Stimulated activated CD4-positive, alpha-beta T cell treated with anti-CD3 and anti-CD28 coated beads, Interleukin-1b, Interleukin-23, amount 100 ng/mL, for 1 hour (primary cell): ENCODE measurements at places on chromosomes 11 and 22.

DNA sequence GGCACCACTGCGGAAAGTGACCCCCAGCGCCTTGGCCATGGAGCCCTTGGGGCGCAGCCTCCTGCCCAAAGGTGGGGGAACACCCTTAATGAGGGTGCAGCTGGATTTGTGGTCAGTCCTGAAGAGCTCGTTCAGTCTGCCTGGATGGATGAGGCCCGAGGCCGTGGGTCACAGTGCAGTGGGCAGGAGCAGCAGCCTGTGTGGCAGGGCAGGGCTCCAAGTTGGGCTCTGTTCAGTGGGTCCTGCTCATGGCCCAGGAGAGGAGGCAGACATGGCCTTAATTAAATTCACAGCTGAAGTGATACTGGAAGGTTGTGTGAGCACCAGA, 33.3 kb downstream of the FAM83F start:
- no peak for DNase-seq

DNA sequence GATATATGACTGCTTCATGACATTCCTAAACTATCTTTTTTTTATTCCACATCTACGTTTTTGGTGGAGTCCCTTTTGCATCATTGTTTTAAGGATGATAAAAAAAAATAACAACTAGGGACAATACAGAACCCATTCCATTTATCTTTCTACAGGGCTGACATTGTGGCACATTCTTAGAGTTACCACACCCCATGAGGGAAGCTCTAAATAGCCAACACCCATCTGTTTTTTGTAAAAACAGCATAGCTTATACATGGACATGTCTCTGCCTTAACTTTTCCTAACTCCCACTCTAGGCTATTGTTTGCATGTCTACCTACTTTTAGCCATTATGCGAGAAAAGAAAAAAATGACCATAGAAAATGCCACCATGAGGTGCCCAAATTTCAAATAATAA, 13.2 kb downstream of the MS4A1 start:
- DNase-seq = no peak

- no peak for DNase-seq
Measured at GRCh38 chr11:85867751-85868150, 12.6 kb downstream of the CCDC83 start.

- DNase-seq = no peak
Measured at GRCh38 chr11:115344846-115345245, 159.4 kb downstream of the CADM1 start.

DNA sequence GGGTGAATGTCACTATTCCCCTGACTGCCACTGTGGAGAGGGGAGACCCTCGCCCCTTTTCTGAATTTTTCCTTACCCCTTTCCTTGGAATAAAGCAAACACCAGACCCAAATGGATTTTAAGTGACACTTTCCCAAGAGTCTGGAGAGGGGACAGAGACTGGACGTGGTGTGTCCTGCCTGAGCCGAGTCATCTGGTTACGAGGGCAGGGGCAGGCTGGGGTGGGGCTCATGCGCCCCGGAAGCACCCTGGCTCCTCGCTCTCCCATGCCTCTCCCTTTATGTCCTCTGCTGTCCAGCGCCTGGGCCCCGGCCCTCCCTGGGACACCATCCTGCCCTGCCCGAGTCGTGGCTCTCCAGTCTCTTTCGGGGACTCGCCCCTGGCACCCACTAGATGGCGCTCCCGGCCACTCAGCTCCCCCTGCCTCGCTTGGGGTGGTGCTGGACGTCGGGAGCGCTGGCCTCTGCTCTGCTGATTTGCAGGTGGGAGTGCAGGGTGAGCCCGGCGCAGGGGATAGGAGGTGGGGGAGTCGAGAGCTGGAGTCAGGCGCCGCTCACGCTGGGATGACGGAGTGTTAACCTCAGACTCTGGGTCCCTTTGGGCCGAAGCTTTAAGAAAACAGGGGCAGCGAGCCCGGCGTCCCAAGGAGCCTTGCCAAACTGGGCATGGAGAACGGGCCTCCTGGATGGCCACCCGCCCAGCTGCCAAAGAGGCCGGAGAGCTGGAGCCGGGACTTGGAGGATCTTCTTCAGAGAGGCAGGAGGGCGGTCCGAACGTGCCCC, 89.8 kb downstream of the RPS6KA4 start:
- peak; percentile 21 for DNase-seq

DNA sequence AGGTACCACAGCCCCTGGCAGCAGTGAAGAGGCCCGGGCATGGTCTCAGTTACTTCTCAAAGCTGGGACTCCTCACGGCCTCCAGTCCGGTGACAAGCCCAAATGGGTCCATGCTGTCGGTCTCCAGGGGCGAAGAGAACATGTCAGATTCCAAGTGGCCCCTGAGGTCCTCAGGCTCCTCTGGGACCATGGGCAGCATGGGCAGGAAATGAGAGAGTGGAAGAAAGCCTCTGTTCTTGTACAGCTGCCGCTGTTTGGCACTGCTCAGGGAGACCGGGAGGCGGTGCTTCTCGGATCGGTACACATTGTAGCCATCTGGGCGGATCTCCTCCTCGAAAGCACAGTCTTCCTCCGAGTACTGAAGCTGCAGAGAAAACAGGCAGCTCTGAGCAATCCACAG, 4.6 kb downstream of the FGF19 start:
- DNase-seq = no peak

GRCh38 chr11:123778511-123778910, 24.2 kb upstream of the OR6X1 start:
- no peak for DNase-seq

DNA sequence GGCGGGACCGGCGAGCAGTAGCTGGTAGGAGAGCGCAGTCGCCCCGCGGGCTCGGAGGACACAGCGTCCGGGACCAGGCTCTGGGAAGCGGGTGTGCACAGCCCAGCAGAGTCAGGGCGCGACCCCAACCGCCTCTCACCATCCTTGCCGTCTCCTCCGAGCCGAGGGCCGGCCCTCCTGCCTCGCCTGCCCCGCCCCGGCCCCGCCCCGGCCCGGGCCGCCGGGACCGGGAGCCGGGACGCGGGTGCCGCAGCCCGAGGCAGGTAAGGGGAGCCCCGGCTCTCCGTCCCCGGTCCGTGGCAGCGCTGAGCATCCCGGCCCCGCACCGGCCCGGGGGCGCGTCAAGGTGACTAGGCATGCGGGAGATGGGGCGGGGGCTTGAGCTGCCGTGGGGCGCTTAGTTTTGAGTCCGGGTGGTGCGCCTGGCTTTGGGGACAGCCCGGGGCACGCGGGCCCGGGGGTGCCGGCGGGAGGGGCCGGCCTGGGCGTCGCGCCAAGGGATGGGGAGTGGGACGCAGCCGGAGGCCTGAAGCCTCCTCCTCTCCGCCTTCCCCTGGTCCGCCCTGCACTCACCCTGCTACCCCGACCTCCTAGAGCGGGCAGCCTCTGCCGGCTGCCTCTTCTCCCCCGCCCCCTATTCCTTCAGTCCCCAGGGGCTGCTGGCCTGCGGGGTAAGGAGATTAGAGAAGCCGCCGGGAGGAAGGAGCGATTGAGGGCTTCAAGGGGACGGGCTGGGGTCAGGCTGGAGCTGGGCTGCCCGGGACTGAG, at the start of gene ABCG4:
Gene ABCG4, plus strand, starts transcription at position 35 of the 768 bp plus-strand sequence. CDS start 914 bp downstream, outside the sequence.
- DNase-seq = no peak

DNA sequence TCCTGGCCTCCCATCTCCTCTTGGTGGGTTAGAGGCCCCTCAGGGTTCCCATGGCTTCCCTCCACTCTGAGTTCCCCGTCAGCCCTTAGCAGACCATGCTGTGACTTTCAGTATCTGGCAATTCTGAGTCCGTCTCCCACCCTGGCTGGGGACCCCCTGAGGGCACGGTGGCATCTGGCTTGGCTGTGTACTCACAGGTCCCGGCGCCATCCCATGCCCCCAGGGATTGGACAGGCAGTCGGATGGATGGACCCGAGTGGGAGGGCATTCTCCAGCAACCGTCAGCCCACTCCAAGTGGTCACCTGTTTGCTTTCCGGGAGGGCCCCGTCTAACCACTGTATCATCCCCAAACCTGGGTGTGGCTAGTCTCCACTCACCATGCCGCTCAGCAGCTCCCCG, 24.0 kb upstream of the ABCC8 start:
- DNase-seq = no peak

DNA sequence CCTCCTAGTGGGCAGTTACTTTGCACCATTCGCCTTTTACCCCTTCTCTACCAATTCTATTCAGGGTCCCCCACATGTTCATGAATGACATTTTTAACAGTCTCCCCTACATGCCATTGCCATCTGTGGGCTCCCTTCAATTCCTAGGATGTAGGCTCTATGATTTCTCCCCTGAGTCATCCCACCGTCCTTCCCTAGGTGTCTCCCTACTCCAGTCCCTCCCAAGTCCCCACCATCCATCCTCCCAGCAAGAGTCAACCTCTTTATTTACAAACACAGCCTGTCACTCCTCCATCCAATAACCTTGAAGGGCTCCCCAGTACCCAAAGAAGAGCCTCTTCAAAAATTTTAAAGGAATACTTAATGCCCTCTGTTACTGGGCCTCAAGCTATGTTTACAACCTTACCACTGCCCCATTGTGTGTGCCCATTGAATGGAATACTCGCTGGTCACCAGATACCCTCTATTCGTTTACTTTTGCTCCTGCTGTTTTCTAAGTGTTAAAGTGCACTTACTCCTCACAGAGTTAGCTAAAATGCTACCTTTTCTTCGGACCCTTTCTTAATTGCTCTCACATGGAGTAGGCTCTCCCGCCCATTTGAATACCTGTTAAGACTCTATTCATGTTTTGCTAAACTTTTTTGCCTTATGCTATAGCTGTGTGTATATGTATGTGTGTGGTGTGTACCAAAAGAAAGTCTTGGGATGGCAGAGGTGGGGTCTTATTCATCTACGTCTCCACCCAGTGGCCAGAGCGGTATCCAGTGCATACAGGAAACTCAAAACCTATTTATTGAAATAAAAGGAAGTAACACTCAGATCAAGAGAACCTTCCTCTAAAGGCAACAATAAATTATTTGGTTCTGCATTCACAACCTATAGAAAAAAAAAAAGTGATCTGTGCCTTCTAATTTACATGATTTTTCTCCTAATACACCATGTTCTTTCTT, 235.8 kb upstream of the CCDC90B start:
- DNase-seq = no peak

GRCh38 chr11:117229411-117229810, 2.5 kb downstream of the PCSK7 start:
- DNase-seq = no peak

DNA sequence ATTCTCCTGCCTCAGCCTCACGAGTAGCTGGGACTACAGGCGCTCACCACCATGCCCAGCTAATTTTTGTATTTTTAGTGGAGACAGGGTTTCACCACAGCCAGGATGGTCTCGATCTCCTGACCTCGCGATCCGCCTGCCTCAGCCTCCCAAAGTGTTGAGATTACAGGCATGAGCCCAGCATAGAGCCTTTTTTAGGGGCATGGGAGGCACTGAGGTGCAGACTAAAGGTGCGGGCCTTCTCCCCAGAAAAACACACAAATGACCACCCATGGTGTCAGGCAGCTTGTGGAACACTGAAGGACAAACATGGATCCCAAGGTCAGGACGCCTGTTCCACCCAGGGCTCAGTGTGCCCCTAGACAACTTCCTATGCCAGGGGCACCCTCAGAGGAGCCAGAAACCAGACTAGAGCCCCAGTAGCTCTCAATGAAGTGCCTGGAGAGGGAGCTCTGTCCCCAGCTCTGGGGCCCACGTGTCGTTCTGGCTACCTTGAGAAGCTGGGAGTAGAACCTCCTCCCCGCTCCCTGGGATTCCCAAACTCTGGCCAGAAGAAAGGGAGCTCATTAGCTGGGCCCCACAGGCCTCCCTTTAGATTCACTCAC, 21.2 kb upstream of the CD5 start:
- DNase-seq = no peak

GRCh38 chr11:122093731-122094275, 22.2 kb downstream of the BLID start:
- DNase-seq = no peak

- no peak for DNase-seq
Measured at GRCh38 chr22:19047993-19048392, 74.2 kb downstream of the DGCR2 start.

GRCh38 chr11:14555818-14556217, 35.6 kb upstream of the PSMA1 start:
- no peak for DNase-seq

DNA sequence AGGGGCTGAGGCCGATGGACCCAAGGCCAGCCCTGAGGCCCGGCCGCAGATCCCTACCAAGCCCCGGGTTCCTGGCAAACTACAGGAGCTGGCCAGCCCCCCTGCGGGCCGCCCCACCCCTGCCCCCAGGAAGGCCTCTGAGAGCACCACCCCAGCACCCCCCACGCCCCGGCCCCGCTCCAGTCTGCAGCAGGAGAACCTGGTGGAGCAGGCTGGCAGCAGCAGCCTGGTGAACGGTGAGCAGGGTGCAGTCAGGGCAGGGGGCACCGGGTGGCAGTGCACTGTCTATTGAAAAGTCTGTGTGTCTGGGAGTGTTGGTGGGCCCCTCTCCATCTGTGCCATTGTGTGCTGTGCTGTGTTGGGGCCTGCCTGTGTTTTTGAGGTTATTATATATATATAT, 16.1 kb downstream of the MICALL1 start:
- no peak for DNase-seq

- DNase-seq = no peak
Measured at GRCh38 chr22:48198489-48199459, 1436.3 kb downstream of the TBC1D22A start.

- DNase-seq = no peak
Measured at GRCh38 chr22:37794376-37794775, 13.4 kb upstream of the GCAT start.

GRCh38 chr11:85718126-85718943, 32.3 kb upstream of the CCDC89 start:
- no peak for DNase-seq

GRCh38 chr11:118406599-118407166, 5.3 kb downstream of the ATP5MG start:
- no peak for DNase-seq

- DNase-seq = no peak
Measured at GRCh38 chr11:121437018-121437685, 15.0 kb upstream of the SORL1 start.

- DNase-seq = no peak
Measured at GRCh38 chr11:13105237-13105844, 96.2 kb downstream of the RASSF10 start.

DNA sequence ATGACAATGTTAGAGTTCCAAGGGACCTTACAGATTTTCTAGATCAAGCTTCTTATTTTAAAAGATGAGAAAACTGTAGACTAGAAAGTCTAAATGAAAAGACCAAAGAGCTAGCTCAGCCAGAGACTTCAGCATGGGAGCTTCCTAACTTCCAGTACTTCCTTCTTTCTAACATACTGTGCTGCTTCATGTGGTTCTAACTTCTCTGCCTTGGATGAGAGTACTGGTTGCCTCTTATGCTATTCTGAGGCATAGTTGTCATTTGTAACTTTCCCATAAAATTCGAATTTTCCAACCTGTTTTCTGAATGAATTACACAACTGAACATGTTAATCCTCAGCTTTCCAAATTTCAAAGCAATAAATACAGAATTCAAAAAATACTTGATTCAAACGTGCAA, 1.8 kb downstream of the MTMR2 start:
- no peak for DNase-seq
